ENCODE measurements at places on chromosomes 5 and 9. TPM values are rescaled to one million over a fixed set of nuclear protein-coding genes. Genes with fewer than 3 reads are reported as not detected.

TTC33 gene
- polyA plus RNA-seq, result 21.3 TPM

PCDHGA4 gene
- polyA plus RNA-seq, result not detected

AMACR gene
- polyA plus RNA-seq, result 8.6 TPM

LPCAT1 gene
- 28.3 TPM for polyA plus RNA-seq

PCDHB15 gene
- 6.3 TPM for polyA plus RNA-seq

TLR4 gene
- 5.6 TPM for polyA plus RNA-seq

PRSS3 gene
- polyA plus RNA-seq, result not detected

SMIM33 gene
- polyA plus RNA-seq, result not detected

LCP2 gene
- 5.3 TPM for polyA plus RNA-seq

PCDHA12 gene
- polyA plus RNA-seq, result 0.28 TPM

TTC23L gene
- polyA plus RNA-seq, result 0.22 TPM

RASEF gene
- not detected for polyA plus RNA-seq

PCDHGB3 gene
- polyA plus RNA-seq, result 1.1 TPM
